ENCODE measurements at places on chromosomes 5 and 9.

GRCh38 chr9:120913647-120914264 lies 12.8 kb downstream of the TRAF1 start:
- DNase-seq = no peak

DNA sequence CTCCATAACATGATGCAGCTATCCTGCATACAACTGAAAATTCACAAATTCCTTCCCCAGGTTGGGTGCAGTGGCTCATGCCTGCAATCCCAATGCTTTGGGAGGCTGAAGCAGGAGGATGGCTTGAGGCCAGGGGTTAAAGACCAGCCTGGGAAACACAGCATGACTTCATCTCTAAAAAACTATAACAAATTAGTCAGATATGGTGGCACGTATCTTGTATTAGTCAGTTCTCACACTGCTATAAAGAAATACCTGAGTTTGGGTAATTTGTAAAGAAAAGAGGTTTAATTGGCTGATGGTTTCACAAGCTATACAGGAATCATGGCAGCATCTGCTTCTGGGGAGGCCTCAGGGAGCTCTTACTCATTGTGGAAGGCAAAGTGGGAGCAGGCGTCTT lies 56.4 kb upstream of the DAPK1 start:
- no peak for DNase-seq

DNA sequence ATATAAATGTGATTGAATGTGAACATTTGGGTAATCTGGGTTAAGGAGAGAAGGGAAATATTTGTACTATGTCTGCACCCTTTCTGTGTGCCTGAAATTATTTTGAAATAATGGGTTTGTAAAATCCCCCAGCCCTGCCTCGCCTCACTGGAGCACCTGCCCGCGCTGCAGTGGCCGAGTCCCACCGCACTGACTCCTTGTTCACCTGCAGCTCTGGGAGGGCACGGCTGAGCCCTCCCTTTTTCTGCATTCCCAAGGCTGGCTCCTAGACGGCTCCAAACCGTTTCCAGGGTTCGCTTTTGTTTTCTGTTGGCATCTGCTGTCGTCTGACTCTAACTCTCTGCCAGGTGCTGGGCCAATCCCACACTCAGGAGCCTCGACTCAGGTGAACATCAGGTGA lies 17.6 kb upstream of the PPP1R26 start:
- DNase-seq = no peak

GRCh38 chr9:13735181-13735580 lies 455.7 kb upstream of the MPDZ start:
- no peak for DNase-seq

Data from activated CD8-positive, alpha-beta memory T cell treated with anti-CD3 and anti-CD28 coated beads for 48 hours (primary cell).